ENCODE measurements at places on chromosomes 2 and 18.

GRCh38 chr2:181774685-181775084 is 94.4 kb upstream of the NEUROD1 start:
- no peak for DNase-seq

DNA sequence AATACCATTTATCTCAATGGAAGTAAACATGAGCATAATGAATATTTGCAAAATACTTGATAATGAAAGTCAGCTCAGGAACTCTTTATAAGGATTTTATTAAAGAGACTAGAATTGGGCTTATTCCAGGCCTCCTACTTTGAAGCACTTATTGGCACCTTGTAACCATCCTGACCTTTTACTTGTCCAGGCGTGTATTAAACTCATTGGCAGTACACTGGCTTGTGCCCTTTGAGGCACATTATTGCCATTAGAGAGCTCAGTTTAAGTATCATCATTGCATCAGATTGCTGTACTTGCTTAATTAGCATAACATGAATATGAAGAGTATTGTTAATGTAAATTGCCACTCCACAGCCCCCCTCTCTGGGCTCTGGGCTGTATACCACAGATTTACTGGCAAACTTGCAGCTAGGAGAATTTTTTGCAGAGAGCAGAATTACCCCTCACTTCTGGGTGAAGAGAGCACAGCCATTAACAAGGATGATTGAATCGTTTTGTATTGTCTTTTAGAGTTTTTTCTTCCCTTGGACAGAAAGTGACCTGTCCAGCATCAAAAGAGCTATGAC is 72.5 kb downstream of the XIRP2 start:
- no peak for DNase-seq

DNA sequence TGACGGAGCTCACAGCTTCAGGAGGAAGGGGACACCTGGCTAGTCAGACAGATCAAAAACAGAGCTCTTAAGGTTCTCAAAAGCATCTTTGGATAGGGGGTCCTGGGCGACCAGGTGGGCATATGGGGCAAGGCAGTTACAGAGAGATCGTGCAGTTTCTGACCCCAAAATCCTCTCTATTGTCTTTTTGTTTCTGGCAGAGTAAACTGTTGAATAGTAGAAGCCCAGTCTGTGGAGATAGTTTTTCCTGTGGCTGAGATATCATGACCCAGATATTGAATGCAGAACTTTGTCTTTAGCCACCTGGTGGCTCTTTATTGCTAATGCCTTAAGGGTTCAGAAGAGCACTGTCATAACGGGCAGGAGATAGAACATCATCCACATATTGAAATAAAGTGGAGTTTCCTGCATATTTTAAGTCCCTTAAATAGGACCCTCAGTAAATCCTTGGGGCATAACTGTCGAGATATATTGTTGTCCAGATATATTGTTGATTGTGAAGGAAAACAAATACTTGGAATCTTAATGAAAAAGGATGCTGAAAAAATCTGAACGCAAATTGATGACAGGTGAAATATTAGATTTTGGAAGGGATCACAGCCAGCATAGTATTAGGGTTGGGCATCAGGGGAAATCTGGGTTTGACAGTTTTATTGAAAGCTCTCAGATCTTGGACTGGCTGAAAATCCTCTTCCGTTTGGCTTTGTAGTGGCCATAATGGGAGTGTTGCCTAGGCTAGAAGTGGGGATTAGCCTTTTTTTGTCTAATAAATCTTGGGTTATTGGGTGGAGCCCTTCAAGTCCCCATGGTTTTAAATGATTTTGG is 14.1 kb upstream of the ZDBF2 start:
- DNase-seq = no peak

GRCh38 chr2:187689372-187689771 is 135.1 kb upstream of the TFPI start:
- DNase-seq = no peak

- no peak for DNase-seq
Observed at GRCh38 chr2:138534791-138535190, 33.2 kb downstream of the SPOPL start.

- no peak for DNase-seq
Observed at GRCh38 chr2:16127276-16127940, 187.1 kb downstream of the MYCN start.

DNA sequence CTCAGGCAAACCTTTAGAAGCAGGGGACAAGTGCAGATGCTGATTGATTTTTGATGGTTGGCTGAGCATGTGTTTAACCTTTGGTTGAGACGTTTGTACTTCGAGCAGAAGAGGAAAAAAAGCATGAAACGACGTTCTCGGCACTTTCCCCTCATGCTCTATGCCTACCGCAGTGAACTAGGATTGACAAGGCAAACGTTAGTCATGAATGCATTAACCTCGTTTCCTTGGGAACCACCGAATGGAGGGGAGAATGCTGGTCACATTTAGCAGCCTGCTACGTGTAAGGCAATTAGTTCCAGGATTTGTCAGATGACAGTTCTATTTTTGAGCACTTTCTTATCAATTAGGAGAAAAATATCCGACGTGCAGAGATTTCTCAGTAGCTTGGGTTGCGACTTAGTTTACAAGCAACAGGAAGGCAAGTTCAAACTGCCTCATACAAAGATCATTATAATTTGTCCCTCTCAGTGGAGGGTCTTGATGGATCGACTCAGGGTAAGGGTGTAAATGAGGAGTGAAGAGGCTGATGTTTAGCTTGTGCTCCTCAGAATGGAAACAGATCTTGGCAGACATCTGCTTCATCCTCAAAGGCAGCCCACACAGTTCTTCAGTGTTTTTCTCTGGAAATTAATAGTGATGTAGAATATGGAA is 47.4 kb upstream of the GPR45 start:
- no peak for DNase-seq

DNA sequence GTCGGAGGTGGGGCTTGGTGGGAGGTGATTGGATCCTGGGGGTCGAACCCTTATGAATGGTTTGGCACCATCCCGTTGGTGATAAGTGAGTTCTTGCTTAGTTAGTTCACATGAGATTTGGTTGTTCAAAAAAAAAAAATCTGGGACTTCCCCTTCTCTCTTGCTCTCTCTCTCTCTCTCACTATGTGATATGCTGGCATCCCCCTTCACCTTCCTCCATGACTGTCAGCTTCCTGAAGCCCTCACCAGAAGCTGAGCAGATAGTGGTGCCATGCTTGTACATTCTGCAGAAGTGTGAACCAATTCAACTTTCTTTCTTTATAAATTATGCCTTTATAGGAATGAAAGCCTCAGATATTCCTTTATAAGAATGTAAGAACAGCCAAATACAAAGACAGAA is 269.7 kb upstream of the APCDD1 start:
- no peak for DNase-seq

DNA sequence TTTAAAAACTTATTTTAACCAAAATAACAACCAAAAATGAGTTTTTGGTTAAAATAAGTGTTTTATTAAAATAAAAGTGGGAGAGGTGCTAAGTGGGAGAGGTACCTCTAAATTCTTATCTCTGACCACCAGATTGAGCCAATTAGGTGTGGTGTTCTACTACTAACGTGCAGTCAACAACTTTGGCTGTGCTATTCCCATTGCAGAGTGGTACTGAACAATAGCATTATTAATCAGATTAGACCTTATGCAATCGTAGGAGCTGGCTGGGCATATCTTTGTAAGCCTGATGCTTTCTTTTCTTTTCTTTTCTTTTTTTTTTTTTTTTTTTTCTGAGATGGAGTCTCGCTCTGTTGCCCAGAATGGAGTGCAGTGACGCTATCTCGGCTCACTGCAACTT is 38.9 kb downstream of the RAB27B start:
- no peak for DNase-seq

DNA sequence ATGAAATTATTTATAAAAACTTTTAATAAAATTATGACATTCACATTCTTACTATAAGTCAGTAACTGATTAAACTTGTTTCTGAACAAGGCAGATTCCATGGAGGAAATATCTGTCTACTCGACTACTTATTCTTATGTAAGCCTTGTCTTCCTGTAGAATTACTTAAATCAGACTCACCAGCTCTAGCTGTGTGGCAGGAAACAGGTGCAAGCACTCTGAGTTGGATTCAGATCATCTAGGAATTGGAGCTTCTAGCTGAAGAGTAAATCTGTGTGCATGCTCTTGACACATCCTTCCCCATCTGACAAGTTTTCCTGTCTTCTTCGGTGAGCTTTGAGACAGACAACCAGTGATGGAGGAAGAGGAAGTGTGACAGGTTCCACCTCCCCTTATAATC is 284.7 kb downstream of the TRIB2 start:
- no peak for DNase-seq

DNA sequence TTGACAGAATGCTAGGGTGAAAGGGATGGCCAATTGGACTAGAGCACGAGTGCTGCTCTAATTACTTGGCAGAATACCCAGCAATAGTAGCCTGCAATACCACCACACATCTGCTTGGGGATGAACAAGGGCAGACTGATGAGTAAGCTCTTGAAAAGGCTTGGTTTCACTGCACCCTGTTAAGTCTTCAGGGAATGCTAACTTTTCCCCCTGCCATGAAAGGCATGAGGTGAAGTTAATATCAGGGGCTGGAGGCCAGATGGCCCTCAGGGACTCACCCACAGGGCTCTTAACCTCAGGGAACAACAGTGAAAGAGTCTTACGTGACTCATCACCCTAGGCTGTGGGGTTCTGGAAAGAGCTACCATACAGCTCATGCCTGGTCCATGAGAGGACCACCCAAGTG is 51.7 kb upstream of the MYL1 start:
- no peak for DNase-seq

DNA sequence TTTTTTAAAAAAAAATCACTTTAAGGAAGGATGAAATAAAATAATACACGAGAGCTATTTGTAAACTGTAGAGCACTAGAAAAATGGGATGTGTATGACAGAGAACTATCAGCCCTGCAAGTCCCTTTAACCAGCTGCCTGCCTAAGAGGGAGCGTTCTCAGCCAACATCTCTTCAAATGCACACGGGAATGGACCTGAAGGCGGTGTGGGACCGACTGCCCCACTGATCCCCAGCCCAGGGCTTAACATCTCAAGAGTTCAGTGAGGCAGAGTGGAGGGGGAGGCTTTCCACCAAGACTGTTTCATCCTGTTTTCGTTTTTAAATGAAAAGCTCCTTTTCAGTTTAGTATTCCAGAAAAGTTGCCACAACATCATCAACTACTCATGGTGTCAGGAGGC is 2.2 kb downstream of the INPP4A start:
- DNase-seq = no peak

DNA sequence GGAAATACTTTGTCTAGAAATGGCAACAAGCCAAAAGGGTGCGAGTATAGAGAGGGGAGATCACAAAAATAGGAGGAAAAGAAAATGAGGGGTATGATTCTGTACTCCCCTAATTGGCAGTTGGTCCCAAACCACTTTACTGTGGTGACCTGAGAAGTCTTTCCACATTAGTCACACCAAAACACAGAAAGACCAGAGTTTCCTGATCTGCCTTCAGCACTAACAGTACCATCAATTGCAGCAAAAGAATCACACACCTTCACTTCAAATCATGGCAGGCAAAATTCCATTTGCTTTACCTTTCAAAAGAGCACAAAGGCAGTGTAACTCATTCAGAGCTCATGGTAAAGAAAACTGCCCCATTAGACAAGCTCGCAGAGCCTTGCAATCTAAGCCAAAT is 86.8 kb downstream of the ALK start:
- no peak for DNase-seq

- no peak for DNase-seq
Observed at GRCh38 chr2:26530696-26531095, 52.8 kb upstream of the OTOF start.

- no peak for DNase-seq
Observed at GRCh38 chr2:224925061-224925809, 117.0 kb downstream of the DOCK10 start.

GRCh38 chr2:100818606-100819369 is 1.2 kb upstream of the NPAS2 start:
- DNase-seq = peak; percentile 72

DNA sequence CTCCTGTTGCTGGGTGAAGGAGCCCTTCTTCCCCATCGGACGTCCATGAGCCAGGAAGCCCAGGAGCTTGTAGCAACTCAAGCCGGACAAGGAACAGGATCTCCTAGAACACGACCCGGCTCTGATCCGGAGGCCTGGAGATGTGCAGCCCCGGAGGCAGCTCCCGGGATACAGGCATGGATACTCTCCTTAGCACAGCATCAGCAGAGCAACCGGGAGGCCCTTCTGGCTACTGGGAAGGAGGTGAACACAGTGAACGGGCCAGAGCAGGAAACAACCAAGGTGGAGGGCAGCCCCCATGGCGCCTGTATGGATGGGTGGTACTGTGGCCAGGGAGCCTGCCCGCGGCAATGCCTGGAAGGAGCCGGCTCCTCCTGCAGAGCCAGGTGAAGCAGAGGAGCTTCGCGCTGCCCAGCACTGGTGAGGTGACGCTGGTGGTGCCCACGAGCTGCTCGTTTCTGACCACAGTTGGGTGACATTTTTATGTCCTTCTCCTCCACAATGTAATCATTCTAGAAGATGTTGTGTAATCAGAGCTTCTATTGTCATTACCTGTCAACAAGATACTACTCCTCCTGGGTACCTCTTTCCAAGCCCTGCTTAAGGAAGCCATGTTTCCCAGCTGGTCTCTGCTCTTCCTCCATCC is 94.3 kb downstream of the TWIST2 start:
- DNase-seq = no peak

DNA sequence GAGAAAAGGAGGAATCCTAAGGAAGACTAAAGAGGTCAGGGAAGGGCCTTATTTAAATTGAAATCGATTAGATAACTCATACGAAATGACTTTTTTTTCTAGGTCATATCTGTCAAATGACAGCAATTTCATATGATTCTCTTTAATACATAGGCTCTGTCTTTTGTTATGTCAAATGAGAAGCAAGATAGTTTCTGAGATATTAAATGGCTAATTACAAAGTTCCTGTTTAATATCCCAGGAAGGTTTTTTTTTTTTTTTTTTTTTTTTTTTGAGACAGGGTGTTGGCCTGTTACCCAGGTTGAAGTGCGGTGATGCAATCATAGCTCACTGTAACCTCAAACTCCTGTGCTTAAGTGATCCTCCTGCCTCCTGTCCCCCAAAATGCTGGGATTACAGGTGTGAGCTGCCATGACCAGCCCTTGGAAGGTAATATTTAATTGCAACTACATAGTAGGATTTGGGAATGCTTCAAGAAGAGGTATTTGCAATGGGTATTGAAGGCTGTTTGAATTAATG is 48.0 kb upstream of the RMND5A start:
- no peak for DNase-seq

- DNase-seq = no peak
Observed at GRCh38 chr2:27306573-27307286, 1.5 kb downstream of the UCN start.

DNA sequence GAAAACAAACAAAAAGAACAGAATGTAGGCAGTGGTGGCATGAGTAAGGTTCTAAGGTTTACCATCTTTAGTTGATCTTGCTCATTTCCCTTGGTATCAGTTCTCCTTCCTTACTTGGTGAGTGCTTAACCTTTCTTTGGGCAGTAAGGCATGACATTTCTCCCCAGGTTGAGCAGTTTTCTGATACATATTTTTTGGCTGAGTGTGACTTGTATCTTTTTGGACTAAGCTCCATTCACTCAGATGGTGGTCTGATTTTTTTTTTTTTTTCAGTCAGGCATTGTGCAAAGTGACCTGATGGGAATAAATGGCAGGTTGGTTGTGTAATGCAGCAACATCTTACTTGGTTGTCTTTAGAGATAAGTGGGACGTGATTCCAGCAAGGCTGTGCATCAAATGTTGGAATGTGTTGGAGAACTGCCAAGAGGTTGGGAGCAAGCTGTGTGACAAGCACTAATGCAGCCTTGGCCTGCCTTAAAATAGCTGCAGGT is 15.1 kb downstream of the SPTBN1 start:
- no peak for DNase-seq

All from mucosa of descending colon (tissue), 3 donors.